ENCODE measurements at places on chromosomes 12 and 14. TPM values are rescaled to one million over a fixed set of nuclear protein-coding genes. Genes with fewer than 3 reads are reported as not detected.

GRCh38 chr14:34569750-34570149 lies 30.2 kb upstream of the EAPP start:
- no peak for DNase-seq

Gene NPAS3
- total RNA-seq, result 0.13 TPM

GRCh38 chr14:35963209-35963608 lies 137.1 kb downstream of the BRMS1L start:
- no peak for DNase-seq

GRCh38 chr12:83793616-83794015 lies 1106.9 kb downstream of the TMTC2 start:
- DNase-seq, result no peak

Gene RHEBL1
- 2.6 TPM for total RNA-seq

DNA sequence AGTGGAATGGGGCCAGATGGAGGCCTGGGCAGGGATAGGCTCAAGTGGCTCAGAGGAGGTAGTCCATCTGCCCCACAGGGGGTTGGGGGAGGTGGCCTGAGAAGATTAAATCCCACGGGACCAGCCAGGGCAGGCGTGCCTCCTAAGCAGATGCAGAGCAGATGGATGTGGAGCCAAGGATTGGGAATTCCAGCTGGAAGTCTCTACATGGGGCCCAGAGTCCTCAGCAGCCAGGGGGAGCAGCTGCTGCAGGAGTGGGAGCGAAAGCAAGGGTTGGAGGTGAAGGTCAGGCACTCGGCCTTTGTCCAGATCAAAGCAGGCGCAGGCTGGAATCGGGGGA lies 42.4 kb upstream of the VRK1 start:
- no peak for DNase-seq

- DNase-seq, result no peak
Observed at GRCh38 chr14:23469906-23470403, 452 bp downstream of the NGDN start.

- no peak for DNase-seq
Observed at GRCh38 chr14:100585448-100586152, 1.6 kb downstream of the BEGAIN start.

Gene LBHD2
- total RNA-seq, result not detected

GRCh38 chr12:5830111-5830510 lies 114.9 kb downstream of the ANO2 start:
- DNase-seq, result no peak

GRCh38 chr12:119589097-119589496 lies 4.5 kb upstream of the TMEM233 start:
- no peak for DNase-seq

Gene CLEC7A
- not detected for total RNA-seq

Gene RPGRIP1
- not detected for total RNA-seq

- DNase-seq, result peak; percentile 97
Observed at GRCh38 chr12:113222730-113223531, 1.7 kb downstream of the TPCN1 start.

Gene DCAF4
- 14.5 TPM for total RNA-seq

DNA sequence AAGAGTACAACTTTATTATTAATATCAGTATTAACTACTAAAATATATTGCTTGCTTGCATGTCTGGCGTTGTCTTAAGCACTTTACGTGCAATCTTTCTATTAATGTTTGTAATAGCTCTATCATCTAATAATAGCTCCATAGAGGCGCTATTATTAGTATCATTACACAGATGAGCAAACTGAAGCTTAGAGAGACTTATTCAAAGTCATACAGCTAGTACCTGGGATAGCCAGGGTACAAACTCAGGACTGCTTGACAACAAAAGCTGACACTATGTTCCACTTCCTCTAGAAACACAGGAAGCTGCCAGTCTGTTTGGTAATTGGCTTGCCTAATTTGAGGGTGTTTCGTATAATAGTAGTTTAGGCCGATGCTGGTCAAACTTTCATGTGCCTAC lies 523.2 kb downstream of the RMST start:
- DNase-seq, result no peak

Gene INHBC
- total RNA-seq, result not detected

DNA sequence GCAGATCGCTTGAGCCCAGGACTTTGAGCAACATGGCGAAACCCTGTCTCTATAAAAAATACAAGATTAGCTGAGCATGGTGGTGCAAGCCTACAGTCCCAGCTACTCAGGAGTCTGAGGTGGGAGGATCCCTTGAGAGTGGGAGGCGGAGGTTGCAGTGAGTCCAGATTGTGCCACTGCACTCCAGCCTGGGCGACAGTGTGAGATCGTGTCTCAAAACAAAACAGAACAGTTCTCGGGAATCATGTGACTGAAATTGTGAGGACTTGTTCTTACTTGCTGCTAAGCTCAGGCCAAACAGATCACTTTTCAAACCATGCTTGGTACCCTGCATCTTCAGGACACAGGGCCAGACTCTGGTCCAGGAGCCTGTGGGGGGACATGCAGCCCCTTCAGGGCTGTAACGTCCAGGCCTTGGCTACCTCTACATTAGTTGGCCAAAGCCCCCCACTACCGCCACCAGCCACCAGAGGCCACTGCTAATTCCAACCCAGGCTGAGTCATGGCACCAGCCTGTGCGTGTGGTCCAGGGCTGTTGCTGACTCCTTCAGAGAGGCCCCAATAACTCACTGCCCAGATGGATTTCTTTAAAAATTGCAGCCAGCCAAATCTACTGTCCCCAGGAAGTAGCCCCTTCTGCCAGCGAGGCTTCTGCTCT lies 33.4 kb upstream of the SYNDIG1L start:
- DNase-seq, result peak; percentile 49

DNA sequence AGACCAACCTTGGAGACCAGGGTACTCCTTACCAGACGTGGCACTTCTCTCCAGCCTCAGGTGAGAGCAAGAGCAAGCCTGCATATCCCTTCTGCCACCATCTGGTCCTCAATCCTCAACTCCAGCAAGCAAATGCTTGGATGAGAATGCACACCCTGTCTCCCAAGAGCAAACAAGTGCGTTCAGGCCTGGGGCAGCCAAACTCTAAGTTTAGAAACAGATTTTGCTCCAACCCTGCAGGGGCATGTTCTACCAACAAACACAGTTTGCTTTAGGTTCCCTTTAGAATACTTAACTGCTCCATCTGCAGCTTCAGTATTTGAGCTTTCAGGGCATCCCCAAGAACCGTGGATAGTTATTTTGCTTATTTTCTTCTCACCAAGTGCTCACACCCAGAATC lies 55.9 kb upstream of the FICD start:
- no peak for DNase-seq

DNA sequence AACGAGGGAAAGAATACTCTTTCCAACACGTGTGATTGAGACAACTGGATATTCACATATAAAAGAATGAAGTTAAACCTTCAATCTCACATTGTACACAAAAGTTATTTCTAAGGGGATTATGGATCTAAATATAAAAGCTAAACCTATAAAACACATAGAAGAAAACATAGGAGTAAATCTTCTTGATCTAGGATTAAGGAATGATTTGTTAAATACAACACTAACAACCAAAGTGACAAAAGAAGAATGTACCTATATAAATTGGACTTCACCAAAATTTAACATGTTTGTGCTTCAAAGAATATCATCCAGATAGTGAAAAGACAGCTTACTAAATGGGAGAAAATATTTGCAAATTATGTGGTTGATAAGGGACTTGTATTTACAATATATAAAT lies 36.9 kb upstream of the DLGAP5 start:
- no peak for DNase-seq

Gene PLEK2
- 4.7 TPM for total RNA-seq

GRCh38 chr12:64696080-64696741 lies 63.0 kb downstream of the GNS start:
- DNase-seq, result peak; percentile 62

Gene GLS2
- not detected for total RNA-seq

- peak; percentile 11 for DNase-seq
Observed at GRCh38 chr12:59431266-59431665, 164.6 kb upstream of the SLC16A7 start.

DNA sequence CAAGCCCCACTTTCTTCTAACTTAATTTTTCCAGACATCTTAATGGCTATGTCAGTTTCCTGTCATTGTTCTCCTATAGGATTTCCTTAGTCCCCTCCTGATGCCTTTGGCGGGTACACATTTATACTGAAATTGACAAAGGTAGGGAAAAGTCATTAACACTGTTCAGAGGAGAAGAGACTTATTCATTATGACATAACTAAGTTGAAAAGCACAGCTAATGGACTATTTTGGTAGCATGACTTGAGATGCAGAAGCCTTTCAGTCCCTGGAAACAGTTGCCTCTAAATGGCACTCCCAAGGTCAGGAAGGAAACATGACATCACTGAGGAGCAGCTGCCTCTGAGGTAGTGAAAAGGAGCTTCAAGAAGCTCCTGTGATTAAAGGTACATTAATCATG lies 317.5 kb upstream of the KITLG start:
- peak; percentile 95 for DNase-seq

Gene GPR162
- total RNA-seq, result 13.7 TPM

Gene TMEM63C
- total RNA-seq, result not detected
